Testis (tissue), 5 donors: ENCODE measurements at places on chromosomes 11 and 22. TPM values are rescaled to one million over a fixed set of nuclear protein-coding genes. Genes with fewer than 3 reads are reported as not detected.

DNA sequence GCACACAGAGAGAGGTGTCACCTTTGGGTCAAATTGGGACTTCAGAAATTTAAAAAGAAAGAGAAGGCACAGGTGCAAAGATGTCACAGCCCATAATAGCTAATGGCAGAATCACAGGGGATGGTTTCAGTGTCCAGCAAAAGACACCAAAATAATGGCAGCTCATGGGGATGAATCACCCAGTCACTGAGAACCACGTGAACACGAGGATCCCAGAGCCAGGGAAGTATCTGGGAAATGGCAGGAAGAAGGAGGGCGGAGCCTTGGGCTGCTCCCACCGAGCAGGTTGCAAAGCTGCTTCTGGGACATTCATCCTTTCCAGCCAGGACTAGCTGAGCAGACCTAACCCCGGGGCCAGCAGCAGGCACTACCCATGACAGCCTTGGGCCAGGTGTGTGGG, 45.6 kb downstream of the TRMU start:
- DNase-seq, result no peak

- peak; percentile 48 for DNase-seq
Measured at GRCh38 chr22:43226377-43227238, 39.7 kb upstream of the TTLL12 start.

GRCh38 chr11:16352707-16353106, 3.6 kb downstream of the SOX6 start:
- DNase-seq, result no peak

- DNase-seq, result no peak
Measured at GRCh38 chr22:46085828-46086576, 64.3 kb upstream of the PPARA start.

Gene TEX54
- total RNA-seq, result 18.4 TPM

Gene MS4A15
- 0.31 TPM for total RNA-seq
